Kidney capillary endothelial cell (primary cell): ENCODE measurements at places on chromosomes 3 and 15.
A peak's percentile ranks its signal among the peaks of the same experiment; 100 is the strongest.

DNA sequence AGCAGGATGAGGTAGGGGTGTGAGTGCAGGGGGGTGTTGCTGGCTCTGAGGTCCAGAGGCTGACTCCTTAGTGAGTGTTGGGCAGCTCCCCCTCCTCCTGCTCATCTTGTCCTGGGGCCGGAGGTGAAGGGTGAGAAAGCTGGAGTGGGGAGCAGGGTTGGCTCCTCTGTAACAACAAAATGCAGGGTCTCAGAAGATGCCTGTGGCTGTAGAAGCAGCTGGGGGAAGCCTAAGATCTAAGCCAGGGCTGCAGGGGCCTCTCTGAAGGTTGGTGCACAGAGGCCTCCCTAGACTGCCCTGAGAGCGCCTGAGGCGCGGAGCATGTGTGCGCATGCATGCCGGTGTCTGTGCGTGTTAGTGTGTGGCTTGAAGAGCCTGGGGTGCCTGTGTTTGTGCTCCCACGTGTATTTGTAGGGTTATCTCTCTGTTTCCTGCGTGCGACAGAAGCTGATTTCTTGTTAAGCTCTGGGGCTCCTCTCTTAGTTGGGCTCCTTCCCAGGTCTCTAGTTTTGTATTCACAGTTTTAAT lies 5.3 kb upstream of the HDAC11 start:
- DNase-seq = no peak

GRCh38 chr3:114539525-114539924 lies 245.7 kb downstream of the TIGIT start:
- DNase-seq = no peak

GRCh38 chr3:114362815-114363214 lies 69.0 kb downstream of the TIGIT start:
- DNase-seq = peak; percentile 33

DNA sequence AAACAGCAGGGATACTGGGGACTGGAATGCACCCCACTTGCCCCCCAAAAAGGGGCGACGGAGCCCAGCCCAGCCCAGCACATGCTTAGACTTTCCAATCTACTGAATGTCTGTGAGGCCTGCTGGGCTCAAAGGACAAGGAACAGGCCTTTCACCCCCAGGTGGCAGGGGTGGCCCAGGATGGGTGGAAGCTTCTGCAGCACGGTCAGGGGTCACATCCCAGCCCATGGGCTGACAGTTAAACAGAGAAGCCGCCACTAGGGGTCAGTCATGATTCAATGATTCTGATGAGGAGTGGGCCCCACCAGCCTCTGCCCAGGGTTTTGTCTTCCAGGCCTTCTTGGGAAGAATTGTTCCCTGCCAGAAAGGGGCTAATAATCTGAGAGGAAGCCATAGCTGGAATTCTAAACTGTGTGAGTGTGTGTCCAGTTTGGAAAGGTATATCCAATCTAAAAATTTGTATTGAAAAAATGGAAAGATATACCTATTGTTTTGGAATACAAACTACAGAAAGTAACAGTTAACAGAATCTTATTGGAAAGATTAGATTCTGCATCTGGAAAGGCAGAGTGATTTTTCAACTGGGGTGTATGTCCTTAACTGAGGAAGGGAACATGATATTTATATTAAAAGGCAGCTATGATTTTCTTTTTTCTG lies 2.2 kb downstream of the CHRNB4 start:
- DNase-seq = peak; percentile 46

DNA sequence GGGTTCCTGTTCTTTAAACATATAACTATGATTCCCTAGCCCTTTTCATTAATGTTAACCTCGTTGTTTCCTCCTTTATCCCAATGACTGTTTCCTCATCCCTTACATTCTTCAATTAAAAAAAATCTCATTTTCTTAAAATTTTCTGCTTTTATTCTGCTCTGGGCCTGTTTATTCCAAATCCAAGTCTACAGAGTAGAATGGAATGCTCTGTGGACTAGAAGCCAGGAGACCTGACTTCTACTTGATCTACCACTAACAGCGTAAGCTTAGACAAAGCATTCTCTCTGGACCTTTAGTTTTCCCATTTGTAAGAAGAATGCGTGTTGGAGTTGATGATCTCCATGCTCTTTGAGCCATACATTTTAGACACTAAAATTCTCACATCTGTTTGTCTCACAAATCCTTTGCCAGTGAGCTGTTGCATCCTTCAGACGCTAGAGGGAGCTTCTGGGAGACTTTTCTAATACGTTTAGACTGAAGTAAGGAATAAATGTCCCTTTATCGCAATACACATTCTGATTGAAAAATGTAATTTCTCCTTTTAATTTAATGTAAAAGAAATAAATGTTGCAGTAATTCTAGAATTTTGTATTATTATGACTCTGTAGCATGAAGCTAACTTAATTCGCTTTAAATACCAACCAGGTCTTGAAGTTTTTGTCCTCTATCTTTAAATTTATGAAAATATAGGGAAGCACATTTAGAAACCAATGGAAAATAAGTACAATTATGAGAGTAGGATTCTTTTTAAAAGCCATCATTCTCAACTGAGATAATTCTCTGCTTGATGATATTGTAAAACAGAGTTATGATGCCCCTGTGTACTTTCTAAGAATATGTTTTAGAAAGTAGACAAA lies 21.7 kb upstream of the GMNC start:
- DNase-seq = peak; percentile 53

DNA sequence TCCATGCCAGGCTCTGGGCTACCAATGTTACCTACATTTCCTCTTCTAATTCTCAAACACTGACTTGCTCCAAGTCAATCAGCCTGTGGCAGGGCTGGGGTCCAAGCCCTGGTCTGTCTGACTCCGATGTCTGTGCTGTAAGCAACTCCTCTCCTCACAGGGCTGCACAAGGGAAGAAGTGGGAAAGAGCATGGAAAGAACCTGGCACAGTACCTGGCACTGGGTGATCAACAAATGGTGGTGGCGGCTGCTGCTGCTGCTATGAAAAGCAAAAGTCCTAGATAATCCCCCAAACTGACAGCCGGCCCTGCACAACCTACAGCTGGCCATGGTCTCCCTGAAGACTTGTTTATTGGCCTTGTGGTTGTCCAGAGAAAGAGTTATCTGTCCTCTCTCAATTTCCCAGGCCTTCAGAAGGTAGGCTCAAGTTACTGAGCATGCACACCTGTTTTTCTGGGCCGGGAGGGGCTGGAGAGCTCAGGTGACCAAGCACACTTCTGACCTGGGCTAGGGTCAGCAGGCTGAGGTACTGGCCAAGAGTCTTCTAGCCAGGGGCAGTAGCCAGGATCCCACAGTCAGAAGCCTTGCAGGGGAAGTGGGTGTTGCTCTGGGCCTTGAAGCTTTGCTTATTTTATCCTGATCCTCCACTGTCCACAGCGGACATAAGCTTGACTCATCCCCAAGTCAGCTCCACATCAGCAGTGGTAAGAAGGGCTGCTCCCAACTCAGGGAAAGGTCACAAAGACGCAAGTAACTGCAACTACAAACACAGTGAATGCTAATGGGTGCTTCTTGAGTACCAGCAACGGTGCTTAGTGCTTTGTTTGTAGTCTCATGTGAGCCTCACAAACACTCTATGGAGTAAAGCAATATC lies 35.3 kb upstream of the KY start:
- DNase-seq = no peak
